Renal pelvis (tissue), 12 donors: ENCODE measurements at places on chromosomes 1 and 21. TPM values are rescaled to one million over a fixed set of nuclear protein-coding genes. Genes with fewer than 3 reads are reported as not detected.
A peak's percentile ranks its signal among the peaks of the same experiment; 100 is the strongest.

The PRAMEF8 gene
- polyA plus RNA-seq: not detected

The KIAA1614 gene
- 12.5 TPM for polyA plus RNA-seq

DNA sequence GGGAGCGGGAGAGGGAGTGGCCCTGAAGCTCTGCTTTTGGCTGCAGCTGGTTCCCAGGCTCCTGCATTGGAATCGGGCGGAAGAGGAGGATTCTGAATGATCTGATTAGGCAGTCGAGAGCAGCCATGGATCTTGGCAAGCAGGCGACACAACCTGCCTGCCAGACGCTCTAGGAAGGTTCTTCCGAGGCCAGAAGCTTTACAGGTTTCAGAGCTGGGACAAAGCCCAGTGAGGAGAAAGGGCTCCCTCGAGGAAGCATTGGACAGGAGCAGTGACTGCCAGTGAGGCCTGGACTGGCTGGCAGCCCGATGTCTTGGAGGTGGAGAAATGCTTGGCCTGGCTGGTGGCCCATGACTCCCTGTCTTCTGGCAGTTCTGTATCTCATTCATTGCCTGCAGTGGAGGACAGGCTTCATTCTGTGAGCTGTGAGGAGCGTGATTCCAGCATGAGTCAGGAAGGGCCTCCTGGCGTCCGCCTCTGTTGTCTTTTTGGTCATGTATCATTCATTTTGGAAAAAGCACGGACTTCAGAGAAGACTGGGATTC, 132.7 kb upstream of the IPO9 start:
- DNase-seq: no peak

The PRSS38 gene
- not detected for polyA plus RNA-seq

DNA sequence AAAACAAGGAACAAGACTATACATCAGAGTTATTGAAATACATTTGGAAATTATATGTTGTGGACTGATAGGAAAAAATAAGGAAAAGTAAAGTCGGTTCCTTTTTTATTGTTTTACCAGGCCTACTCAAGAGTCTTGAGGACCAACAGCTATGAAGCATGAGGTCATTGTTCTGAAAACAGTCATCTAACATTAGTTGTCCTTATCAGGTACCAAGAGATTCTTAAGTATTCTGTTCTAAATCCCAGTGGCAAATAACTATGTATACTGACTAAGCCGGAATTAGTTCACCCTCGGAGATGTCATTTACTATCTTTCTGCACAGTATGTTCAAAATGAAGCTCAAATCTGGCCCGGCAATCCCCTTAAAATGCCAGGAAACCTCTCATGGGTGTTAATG, 585 bp downstream of the ADGRL4 start:
- DNase-seq: no peak

DNA sequence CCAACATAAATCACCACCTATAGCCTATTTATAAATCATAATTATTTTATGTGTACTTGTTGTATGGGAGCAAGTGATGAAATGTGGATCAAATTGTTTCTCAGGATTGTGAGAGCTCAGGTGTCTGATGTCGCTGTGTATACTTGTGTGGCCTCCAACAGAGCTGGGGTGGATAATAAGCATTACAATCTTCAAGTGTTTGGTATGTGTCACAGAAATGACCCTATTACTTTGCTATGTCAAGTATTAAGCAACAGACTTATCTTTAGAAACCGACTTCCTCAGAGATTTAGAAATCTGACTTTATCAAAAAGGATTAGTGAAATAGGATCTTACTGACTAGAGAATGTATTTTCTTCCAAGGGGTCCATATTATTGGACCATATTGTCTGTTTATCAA, 280.9 kb downstream of the TPR start:
- no peak for DNase-seq

GRCh38 chr1:228182296-228183030, 16.9 kb downstream of the IBA57 start:
- no peak for DNase-seq

GRCh38 chr1:163106364-163106987, 37.3 kb downstream of the RGS4 start:
- no peak for DNase-seq

The HAO2 gene
- 109 TPM for polyA plus RNA-seq

The IL24 gene
- polyA plus RNA-seq: 0.35 TPM

The USH2A gene
- polyA plus RNA-seq: 0.37 TPM

DNA sequence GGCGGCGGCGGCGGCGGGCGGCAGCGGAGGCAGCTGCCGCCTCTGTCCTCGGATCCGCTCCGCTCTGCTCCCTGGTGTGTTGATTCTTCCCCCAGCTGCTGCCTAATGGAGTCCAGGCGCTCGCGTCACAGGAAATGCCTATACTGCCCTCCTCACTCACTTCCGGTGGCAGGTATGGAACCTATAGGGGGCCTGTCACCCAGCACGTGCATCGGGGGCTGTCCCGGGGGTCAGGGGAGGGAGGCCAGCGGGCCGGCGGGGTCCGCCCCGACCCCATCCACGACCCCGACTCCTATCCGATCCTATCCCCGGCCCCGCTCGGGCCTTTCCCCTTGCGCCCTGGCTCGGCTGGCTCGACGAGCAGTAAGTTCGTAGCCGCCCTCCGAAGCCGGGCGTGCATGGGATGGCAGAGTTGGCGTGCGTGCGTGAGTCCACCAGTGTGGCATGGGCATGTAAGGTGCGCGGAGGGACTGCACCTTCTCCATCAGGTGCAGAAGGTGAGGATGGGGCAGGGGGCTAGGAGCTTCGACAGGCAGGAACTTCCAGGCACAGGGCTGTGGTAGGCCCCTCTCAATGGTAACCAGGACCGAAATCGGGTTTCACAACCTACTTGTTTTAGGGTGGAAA, at the start of gene WDR26:
Gene WDR26 (minus strand): TSS at position 107 of the 627 bp plus-strand sequence.
- DNase-seq: peak; percentile 88

The AMPD1 gene
- not detected for polyA plus RNA-seq

The TRIM58 gene
- 1.1 TPM for polyA plus RNA-seq

- DNase-seq: no peak
Measured at GRCh38 chr1:53971718-53972117, 25.6 kb downstream of the LRRC42 start.

DNA sequence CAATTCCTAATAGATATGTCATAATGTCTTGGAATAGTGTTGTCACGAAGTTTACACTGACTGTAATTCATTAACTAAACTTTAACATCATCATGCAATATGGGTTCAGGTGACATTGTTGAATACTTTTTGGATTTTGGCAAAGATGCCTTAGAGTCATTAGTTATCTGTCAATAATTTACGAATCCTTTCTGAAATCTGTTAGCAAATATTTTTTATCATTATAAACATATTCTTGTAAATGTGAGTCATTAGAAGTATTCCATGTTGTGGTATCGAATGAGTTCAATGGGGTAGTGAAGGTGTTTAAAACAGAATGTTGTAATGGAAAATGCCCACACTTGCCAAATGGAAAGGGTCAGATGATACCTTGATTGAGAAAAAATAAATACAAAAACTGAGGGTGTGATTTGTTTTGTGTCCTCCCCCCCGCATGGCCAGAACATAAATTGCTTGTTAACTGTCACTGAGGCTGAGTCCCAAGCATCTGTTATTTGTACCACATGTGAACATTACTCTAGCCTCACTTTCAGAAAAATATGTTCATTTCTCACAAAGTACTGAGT, 5.2 kb upstream of the NR5A2 start:
- DNase-seq: no peak

- DNase-seq: no peak
Measured at GRCh38 chr21:45636951-45637646, 6.4 kb upstream of the PCBP3 start.

The FCMR gene
- polyA plus RNA-seq: 2.5 TPM
